ENCODE measurements at places on chromosomes 4 and X.

GRCh38 chr4:182354867-182355266 lies 111.7 kb downstream of the TENM3 start:
- DNase-seq: no peak

DNA sequence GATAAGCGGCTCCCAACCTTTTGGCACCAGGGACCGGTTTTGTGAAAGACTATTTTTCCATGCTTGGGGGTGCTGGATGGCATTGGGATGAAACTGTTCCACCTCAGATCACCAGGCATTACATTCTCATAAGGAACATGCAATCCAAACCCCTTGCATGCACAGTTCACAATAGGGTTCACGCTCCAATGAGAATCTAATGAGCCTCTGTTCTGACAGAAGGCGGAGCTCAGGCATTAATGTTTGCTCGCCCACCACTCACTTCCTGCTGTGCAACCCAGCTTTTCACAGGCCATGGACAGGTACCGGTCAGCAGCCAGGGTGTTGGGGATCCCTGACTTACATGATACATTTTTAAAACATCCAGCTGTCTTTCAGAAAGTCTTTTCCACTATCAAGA lies 187.3 kb downstream of the SLC39A8 start:
- no peak for DNase-seq

DNA sequence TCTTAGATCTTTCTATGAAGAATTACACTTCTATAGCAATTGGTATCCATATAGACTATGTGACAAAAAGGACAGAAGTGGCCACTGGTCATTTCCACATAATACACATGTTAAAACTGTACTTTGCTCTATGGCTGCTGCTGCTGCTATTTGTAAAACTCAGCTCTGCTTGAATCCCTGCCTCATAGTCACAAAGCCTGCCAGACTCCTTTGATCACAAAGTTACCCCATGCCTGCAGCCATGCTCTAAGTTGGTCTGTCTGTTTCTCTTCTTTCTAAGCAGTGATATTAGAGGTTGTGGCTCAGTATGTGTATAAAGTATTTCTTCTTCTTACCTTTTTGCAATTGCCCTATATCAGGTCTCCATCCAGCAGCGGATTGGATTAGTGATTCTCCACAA lies 210.9 kb downstream of the GRID2 start:
- no peak for DNase-seq

DNA sequence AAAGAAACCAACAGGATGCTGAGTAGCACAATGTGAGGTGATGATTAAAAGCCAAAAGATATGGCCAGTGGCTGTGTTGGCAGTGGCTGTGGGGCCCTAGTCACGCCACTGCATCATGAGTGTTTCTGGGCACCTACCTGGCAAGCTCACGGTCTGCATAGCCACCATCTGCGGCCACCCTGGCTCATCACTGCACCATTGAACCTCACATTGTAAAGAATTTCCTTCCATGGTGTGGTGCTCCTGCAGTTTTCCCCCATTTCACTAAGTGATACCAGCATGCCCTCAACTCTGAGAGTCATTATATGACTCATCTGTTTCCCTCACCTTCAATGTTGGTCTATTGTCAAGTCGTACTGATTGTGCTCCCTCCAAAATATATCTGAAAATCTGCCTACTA lies 45.5 kb upstream of the CLNK start:
- no peak for DNase-seq

DNA sequence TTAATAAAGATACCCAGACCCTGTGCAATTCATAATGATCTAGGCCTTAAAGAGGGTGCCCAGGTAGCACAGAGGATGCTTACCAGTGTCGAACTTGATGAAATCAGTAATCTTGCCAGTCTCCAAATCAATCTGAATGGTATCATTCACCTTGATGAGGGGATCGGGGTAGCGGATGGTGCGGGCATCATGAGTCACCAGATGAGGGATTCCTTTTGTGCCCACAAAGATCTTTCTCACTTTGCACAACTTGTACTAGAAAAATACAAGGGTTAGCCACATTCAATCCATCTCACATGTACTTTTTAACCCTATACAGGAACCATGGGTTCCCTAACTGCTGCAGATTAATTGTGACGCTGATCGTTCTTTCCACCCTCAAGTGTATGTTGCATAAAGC lies 3.3 kb downstream of the RPS4X start:
- no peak for DNase-seq

- DNase-seq: no peak
Observed at GRCh38 chr4:86592553-86593249, 1.4 kb upstream of the PTPN13 start.

- no peak for DNase-seq
Observed at GRCh38 chr4:185792384-185793115, 19.4 kb downstream of the SORBS2 start.

DNA sequence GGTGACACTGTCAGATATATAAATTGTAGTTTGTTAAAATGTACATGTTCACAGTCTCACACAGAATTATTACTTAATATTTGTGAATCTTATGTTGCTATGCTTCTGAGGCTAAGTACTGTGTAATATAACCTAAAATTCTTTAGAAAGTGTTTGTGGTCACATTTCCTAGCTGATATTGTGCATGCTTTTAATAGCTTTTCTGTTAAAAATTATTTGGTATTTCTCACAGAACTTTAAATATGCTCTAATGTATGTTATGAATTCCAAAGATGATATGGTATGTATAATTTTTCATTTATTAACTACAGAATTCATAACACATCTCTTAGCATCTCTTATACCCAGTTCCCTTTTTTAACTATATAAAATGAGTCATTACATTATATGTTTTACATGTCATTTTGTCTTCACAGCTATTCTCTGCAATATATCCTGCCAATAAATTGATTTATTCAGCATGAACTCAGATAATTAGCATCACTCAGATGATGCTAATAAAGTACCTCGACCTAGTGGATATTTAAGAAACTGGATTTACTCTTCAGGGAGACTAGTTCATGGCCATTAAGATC lies 9.3 kb downstream of the PTPN13 start:
- no peak for DNase-seq

- DNase-seq: no peak
Observed at GRCh38 chr4:148054275-148054674, 322.4 kb downstream of the ARHGAP10 start.

DNA sequence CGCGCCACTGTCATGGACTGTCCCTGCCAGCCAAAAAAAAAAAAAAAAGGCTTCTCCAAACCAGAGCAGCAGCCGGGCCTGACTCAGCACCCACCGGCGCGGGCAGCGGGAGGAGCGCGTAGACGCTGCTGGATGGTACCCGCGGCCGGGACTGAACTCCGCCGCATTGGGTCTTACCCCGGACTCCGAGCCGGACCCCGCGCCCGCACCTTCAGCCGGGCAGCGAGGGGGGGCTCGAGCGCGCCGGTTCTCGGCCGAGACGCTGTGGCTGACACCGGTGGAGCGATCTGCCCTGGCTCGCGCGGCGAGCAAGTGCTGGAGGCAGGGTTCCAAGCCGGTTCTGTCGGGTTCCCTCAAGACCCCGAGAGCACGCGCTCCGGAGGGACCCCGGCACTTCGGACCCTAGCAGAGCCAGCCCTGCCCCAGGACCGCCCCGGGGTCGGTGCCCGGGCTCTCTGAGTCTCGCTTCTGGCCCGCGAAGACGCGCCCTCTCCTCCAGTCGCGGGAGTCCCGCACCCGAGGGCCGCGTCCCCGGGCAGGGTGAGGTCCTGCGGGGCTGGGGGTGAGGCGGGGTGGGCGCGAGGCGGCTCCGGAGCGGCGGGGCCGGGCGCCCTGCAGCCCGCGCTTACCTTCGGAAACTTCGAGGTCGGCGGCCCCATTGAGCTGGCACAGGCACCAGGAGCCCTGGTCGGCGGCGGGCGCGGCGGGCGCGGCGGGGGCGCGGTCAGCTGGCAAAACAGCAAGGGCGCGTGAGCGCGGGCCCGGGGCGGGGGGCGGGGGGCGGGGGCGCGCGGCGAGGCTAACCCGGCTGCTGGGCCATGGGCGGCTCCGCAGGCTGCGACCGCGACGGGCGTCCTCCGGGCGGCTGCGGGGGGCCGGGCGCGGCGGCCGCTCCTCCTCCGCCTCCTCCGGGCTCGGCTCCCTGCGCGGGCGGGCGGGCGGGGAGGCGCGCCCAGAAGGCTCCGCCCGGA lies 11.8 kb upstream of the MAN2B2 start:
- no peak for DNase-seq

DNA sequence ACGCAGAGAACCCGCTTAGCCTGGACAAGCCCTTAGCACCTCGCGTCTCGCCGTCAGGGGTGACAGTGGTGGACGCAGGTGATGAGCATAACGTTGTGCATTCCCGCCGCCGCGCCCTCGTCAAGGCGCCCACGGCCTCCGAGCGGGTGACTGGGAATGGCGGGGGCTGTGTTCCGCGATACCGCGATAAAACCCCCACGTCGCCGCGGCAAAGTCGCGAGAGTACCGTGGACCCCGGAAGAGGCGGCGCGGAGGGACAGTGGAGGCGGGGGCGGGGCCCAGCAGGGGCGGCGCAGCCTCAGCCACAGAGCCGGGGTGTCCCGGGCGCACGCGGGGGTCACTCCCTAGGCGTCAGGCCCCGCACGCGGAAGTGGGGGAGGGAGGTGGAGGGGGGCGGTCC lies 53.8 kb downstream of the ZFYVE28 start:
- peak; percentile 58 for DNase-seq

- no peak for DNase-seq
Observed at GRCh38 chr4:110540982-110541451, 65.1 kb downstream of the ENPEP start.

- DNase-seq: no peak
Observed at GRCh38 chr4:169628579-169628978, 8.2 kb downstream of the CLCN3 start.
